ENCODE measurements at places on chromosomes 5 and 9.

GRCh38 chr5:172499287-172499686 lies 45.0 kb upstream of the SH3PXD2B start:
- no peak for DNase-seq

DNA sequence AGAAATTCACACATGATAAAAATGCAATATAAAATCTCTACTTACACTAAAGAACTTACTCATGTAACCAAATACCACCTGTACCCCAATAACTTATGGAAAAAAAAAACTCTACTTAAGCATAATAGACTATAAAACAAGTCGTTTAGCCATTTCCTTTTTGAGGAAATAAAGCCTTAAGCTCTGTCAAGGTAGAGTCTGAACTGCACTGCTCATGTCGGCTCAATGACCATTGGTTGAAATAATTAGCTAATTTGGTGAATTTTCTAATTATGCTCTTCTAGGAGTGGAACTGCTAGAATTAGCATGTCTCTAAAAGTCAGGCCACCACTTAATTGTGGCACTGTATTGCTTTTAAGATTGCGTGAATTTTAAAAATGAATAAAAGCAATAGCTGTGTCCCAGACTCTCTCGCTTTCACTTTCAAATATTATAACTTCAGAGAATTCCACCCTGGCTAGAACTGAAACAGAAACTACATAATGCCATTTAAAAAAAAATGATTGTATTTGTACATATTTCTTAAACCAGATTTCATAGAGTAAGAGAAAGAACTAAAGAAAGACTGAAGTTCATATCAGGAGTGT lies 113.0 kb upstream of the PCA3 start:
- no peak for DNase-seq

GRCh38 chr5:121596882-121597281 lies 254.8 kb upstream of the FTMT start:
- DNase-seq, result no peak

- DNase-seq, result no peak
Measured at GRCh38 chr9:129143031-129143927, 32.1 kb downstream of the PTPA start.

DNA sequence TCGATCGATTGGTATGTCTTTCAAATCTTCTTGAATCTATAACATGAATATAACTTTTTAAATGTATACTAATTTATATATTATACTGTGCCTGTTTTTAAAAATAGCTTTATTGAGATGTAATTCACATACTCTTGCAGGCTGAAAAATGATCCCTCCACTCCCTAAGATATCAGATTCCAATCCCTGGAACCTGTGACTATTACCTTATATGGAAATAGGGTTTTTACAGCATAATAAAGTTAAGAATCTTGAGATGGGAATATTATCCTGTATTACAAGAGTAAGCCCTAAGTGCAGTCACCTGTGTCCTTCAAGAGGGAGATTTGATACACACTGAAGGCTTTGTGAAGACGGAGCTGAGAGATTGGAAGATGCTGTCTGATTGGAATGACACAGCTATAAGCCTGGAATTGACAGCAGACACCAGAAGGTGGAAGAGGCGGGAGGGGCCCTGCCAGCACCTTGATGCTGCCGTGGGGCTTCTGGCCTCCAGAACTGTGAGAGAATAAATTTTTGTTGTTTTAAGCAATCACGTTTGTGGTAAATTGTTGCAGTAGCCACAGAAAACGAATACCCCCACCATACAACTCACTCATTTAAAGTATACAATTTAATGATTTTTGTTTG lies 161.3 kb downstream of the RMI1 start:
- DNase-seq, result no peak

DNA sequence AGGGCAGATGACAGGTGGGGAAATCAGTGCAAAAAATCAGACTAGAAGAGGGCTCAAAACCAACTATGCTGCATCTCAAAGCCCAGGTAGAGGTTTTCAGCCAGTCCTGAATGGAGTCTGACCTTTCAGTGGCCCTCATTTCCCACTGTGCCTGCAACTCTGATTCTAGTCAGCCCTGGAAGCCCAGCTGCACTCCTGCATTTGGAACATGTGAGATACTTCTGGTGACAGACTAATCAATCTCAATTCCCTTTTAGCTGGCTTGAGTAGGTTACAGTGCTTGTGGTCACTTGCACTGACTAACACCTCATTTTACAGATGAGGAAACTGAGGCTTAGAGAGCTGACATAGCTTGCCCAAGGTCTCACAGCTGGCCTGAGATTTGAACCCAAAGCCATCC lies 7.9 kb upstream of the ACSL6 start:
- no peak for DNase-seq

- no peak for DNase-seq
Measured at GRCh38 chr9:72949918-72950325, 2.9 kb downstream of the ALDH1A1 start.

DNA sequence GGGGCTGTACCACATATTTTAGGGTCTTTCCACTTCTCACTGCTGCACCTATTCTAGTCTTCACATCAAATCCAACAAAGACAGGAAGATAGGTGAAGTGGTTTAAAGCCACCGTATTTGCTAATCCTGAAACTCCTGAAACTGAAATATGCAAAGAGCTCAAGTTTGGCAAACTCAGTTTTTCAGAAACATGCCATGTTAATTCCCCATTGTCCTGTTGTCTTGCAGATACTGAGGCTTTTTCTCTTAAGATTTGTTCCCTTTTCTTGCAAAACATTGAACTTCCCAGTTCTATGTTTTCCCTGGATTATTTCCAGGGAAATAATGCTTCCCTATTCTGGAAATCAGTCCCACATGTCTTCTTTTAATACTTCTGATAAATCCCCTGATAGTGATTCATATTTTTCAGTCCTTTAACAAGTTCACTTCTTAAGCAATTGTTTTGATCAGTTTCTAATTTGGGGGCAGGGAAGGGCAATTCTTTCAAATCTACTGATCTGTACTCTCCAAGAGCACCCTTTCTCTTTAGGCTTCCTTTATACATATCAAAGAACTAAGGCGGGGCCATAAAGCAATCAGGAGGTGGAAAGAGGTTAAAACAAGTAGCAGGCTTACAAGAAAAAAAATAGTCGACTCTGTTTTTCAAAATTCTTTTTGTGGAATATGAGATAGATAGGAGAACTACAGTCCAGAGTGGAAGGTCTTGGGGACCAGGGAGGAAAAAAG lies 648.5 kb downstream of the BNC2 start:
- no peak for DNase-seq

GRCh38 chr9:137281345-137282116 lies 4.0 kb downstream of the TOR4A start:
- no peak for DNase-seq

DNA sequence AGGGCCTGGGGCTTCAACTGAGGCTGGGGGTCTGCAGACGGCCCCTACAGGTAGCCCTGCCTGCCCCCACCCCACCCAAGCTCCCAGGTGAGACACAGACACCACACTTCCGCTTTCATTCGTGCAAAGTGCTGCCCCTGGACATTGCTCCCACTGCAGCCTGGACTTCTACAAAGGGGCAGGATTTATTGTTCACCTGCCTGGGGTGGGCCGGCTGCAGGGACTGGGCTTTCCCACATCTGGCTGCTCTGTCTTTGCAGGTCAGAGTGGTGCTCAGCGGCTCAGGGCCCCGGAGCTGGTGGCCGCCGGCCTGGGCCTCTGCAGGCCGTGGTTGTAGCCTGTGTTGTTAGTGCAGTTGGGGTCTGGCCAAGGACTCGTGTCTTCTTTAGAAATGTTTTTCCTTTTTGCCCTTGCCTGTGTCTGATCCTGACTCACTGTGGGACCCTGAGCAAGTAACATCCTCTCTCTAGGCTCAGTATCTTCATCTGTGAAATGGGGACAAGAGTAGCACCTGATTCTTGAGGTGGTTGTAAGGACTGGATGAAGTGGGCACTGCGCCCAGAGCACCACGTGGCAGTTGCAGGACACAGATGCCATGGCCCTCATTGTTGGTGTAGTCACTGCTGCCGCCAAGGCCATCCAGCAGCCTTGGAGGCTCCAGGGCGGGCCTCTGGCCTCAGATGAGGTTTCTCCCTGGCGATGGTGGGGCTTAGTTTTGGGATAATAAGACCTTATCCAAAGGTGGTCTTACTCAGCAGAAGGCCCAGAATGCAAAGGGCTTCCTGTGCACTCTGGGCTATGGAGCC lies 143.9 kb downstream of the CACNA1B start:
- no peak for DNase-seq

DNA sequence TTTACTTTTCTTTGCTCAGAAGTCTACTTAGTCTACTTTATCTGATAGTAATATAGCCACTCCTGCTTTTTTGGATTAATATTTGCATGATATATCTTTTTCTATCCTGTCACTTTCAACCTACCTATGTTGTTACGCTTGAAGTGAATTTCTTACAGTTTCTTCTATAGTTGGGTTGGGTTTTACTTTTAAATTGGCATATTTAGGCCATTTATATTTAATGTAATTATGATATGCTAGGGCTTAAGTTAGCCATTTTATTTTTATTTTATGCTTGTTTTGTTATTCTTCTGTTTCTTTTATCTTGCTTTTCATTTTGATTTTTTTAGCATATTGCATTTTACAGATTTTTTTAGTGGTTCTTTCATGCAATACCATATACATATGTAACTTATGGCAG lies 164.7 kb downstream of the AOPEP start:
- DNase-seq, result no peak

DNA sequence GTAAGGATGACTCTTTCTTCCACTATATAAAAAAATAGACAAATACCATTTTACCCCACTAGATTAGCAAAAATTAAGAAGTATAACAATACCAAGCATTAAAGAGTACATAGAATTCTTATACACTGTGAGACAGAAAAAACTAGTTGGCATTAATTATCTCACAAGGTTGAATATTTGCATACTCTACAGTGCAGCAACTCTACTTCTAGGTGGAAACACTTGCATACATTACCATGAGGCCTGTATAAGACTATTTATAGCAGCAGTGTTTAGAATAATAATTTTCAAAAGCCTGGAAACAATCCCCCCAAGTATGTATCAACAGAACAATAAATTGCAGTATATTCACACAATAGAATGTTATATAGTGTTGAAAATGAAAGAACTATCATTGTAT lies 19.0 kb upstream of the PURA start:
- no peak for DNase-seq

DNA sequence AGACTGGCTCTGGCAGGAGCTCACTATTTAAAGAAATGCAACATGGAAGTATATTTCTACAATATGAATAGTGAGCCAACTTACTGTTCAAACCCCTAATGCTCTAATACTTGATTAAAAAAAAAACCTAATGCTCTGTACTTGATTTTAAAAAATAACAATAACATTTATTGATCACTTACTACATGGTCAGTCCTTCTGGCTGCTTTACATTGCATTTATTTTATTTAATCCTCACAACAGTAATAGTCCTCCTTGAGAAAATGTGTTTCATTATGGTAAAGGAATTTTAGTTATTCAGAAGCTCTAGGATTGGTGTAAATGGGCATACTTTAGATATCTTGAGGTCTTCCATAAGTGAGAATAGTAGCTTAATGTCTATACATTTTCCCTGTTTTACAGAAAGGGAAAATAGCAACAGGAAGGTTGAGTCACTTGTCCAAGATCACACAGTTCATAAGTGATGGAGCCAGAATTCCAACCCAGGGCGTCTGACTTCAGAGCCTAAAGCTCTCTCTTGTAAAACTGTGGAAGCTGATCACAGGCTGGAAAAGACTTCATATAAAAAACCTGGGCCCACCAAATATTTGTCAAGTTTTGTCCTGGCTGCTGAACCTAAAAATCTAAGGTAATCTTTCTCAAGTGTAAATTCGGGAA lies 1.0 kb downstream of the STARD4 start:
- DNase-seq, result no peak

- no peak for DNase-seq
Measured at GRCh38 chr5:66898241-66898995, 298.2 kb downstream of the CD180 start.

- DNase-seq, result no peak
Measured at GRCh38 chr5:109450129-109450877, 40.5 kb upstream of the PJA2 start.
